ENCODE measurements at places on chromosomes 11 and 22. TPM values are rescaled to one million over a fixed set of nuclear protein-coding genes. Genes with fewer than 3 reads are reported as not detected.

DNA sequence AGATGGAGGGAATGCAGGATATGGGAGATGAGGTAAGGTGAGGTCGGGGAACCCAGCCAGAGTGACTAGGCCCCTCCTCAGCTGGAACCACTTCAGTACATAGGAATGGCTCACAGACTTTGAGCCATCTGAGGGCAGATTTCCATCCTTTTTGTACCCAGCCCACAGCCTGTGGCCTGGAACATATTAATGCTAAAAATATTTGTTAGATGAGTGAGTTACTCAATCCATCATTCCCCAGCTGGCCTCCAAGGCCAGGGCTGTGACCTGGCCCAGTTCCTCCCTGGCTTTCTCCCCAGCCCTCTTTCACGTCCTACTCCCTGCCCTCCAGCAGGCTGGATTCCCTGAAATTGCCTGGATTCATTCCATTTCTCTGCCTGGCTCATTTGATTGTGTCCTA lies 57.2 kb upstream of the PRDM11 start:
- DNase-seq: peak; percentile 94

DNA sequence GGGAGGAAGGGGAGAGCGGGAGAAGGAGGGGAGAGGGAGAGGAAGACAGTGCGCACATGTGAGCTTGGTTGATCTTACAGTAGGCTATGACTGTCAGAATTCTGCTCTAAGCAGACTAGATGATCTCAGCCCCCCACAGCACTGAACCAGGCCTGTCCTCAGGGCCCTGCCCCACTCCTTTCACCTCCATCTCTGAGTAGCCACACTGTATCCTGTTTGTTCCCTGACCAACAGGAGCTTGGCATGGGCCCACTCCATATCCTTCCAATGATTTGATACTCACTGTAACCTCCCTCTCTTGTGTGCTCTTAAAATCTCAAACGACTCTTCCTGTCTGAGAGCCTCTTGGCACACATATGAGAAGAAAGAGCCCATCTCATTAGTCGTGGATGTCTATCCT lies 86.1 kb upstream of the PARVA start:
- DNase-seq: no peak

DNA sequence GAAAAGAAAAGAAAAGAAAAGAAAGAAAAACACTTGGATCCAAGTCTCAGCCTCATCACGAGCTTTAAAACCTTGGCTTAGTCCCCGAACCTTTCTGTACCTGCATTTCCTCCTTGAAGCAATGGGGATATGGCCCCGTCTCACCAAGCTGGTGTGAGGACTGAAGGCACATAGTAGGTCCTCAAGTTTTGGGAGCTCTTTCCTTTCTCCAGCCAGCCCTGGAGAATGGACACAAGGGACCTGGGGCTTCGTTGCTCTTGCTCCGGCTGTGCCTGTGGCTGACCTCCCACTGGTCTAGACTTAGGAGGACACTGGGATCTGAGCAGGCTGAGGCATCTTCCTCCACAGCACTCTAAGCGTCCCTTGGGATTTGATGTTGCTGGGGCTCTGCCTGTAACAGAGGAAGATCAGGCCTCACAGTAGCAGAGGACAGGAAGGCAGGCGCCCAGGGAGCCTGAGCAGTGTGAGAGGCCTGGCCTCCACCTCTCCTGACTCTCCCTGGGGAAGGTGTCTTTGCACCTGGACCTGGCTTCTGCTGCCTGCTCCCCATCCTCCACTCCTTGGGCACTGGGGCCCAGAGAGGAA lies 32.8 kb downstream of the KCNC1 start:
- DNase-seq: no peak

DNA sequence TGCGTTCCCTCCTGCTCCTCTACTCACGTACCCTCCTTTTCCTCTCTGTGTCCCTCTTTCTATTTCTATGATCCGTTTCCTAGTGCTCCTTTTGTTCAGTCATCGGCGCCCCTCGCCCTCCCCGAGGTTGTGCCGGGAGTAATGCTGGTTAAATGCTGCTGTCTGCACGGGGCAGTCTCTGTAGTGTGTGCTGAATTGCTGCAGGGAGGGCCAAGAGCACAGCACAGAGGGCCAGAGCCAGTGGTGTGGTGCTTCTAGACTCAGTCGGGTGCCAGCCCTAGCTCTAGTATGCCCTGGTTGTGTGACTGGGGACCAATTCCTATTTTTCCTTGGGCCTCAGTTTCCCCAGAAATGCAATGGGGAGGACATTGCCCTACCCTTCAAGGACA lies 98.3 kb downstream of the PKNOX2 start:
- peak; percentile 76 for DNase-seq

Gene OR4A16
- not detected for total RNA-seq

- no peak for DNase-seq
Observed at GRCh38 chr11:65254724-65255123, 7.0 kb upstream of the POLA2 start.

Gene CHADL
- 25.7 TPM for total RNA-seq

DNA sequence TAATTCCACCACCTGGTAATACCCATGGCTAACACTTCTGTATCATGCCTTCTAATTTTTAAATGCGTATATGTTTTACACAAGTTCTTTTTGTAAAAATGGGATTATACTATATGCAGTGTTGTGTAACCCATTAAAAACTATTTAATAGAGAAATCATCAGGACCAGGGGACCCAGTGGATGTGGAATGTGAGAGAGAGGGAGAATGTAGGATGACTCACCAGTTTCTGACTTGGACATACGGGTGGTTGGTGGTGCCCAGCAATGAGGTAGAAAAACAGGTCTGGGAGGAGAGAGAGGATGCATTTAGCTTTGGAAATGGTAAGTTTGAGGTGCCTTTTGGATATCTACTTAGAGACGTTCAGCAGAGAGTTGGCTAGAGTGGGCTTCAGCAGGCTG lies 112.0 kb upstream of the TBCEL start:
- no peak for DNase-seq

Gene ADORA2A
- total RNA-seq: 5.6 TPM
